Smooth muscle cell of the pulmonary artery (primary cell): ENCODE measurements at places on chromosomes 4 and X. TPM values are rescaled to one million over a fixed set of nuclear protein-coding genes. Genes with fewer than 3 reads are reported as not detected.

BRS3 gene
- total RNA-seq: not detected in 2 replicates

VCX2 gene
- total RNA-seq: not detected in 2 replicates

SLC10A6 gene
- total RNA-seq: 0.20 TPM in 1 of 2 replicates, not detected in the other

PLXNB3 gene
- total RNA-seq: 15.2 and 19.4 TPM in 2 replicates

PRSS12 gene
- 13.1 and 16.6 TPM in 2 replicates for total RNA-seq

MAOB gene
- total RNA-seq: 1.7 and 4.2 TPM in 2 replicates

CXCL1 gene
- 21.6 and 120 TPM in 2 replicates for total RNA-seq

GPRASP3 gene
- 5.9 and 6.6 TPM in 2 replicates for total RNA-seq

NUDT10 gene
- 1.2 TPM in 2 replicates for total RNA-seq

SYTL5 gene
- total RNA-seq: 2.2 and 2.9 TPM in 2 replicates

FMR1NB gene
- total RNA-seq: not detected in 2 replicates

RBM47 gene
- 0.26 and 0.56 TPM in 2 replicates for total RNA-seq

USP26 gene
- total RNA-seq: not detected in 2 replicates

RAB41 gene
- total RNA-seq: not detected in 2 replicates

CLCN4 gene
- 2.1 and 5.1 TPM in 2 replicates for total RNA-seq

NAP1L3 gene
- total RNA-seq: 6.8 and 8.3 TPM in 2 replicates

FAM47A gene
- total RNA-seq: not detected in 2 replicates

GPR173 gene
- 2.9 and 5.5 TPM in 2 replicates for total RNA-seq

LRIT3 gene
- total RNA-seq: 0.03 TPM in 1 of 2 replicates, not detected in the other

TBC1D9 gene
- total RNA-seq: 43.7 and 45.7 TPM in 2 replicates

RNF4 gene
- 48.2 and 54.5 TPM in 2 replicates for total RNA-seq

POU4F2 gene
- not detected in 2 replicates for total RNA-seq

CHRDL1 gene
- total RNA-seq: 0.03 and 17.1 TPM in 2 replicates

TLR2 gene
- total RNA-seq: 0.07 and 0.66 TPM in 2 replicates

HTRA3 gene
- total RNA-seq: 5.1 and 5.4 TPM in 2 replicates

CXCL11 gene
- total RNA-seq: not detected in 2 replicates

FAAH2 gene
- 0.07 and 0.23 TPM in 2 replicates for total RNA-seq

TRPC3 gene
- 0.03 and 0.78 TPM in 2 replicates for total RNA-seq

GPR82 gene
- total RNA-seq: not detected in 2 replicates

SLC34A2 gene
- 0.03 TPM in 1 of 2 replicates, not detected in the other for total RNA-seq
